Common myeloid progenitor, CD34-positive (primary cell): ENCODE measurements at places on chromosomes 4 and X.

GRCh38 chr4:153427363-153428071 lies 38.6 kb upstream of the TMEM131L start:
- DNase-seq: no peak

DNA sequence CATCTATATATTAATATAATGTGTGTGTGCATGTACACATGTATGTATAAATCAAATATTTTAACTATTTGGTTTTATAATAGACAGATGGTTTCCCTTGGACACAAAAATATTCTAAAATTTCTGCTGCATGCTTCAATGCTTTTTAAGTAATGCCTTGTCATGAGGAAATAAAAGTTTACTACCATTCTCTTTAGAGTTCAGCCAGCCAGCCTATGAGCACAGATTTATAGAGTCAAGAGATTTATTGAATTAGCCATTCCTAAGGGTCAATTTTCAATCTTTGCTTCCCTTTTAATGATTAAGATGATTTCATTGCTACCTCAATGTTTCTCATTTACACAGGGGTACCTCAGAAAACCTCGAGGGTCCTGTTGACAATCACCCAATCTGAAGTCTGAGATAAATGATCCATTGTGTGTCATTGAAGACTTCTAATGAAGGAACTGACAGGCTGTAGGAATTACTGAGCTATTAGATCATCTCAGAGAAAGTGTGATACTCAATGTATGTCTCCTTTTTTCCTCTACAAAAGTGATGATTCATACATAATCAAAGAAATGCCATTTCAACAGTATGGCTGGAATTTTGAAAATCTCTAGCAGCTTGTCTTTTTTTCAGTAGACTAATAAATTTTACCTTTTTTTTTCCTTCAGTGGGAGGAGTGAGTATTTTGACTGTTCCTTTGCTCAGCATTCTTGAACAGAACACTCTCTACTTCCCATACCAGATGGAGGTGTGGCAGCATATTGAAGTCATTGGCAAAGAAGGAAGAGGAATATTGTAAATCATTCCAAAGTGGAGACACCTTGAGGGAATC lies 222.6 kb upstream of the PCDH18 start:
- DNase-seq: no peak

DNA sequence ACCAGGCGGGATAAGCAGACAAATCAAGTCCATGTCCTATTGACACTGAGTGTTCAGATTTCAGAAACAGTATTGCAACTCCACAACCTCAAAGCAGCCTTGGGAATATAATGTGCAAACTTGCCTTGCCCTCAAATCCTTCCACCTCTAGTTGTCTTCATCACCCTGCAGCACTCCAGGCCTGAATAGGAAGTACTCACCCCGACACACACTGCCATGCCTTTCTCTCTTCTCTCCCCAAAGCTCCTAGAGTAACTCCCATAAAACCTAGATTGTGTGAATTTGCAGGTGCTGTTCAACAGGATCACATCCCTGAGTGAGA lies 19.6 kb downstream of the ACSL1 start:
- no peak for DNase-seq

- no peak for DNase-seq
Observed at GRCh38 chrX:132940727-132941327, 17.6 kb downstream of the HS6ST2 start.

DNA sequence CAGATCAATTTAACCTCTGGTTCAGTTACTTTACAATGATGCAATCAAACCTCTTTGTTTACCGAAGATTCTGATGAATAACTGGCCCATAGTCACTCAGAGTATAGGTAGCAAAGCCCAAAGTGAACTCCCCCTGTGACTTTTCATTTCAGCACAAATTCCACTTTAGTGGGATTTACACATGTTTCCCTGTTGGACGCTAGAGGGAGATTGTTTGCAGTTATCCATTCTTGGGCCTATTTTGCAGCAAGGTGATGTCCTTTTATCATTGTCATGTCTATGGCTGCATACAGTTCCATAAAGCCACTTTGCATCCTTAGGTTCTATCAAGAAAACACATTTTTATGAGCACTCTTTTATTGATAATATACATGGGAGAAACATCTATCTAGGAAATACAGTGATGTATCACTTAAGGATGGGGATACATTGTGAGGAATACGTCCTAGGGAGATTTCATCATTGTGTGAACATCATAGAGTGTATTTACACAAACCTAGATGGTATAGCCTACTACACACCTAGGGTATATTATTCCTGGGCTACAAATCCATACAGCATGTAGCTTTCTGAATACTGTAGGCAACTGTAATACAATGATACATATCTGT lies 14.5 kb upstream of the DKK2 start:
- no peak for DNase-seq

DNA sequence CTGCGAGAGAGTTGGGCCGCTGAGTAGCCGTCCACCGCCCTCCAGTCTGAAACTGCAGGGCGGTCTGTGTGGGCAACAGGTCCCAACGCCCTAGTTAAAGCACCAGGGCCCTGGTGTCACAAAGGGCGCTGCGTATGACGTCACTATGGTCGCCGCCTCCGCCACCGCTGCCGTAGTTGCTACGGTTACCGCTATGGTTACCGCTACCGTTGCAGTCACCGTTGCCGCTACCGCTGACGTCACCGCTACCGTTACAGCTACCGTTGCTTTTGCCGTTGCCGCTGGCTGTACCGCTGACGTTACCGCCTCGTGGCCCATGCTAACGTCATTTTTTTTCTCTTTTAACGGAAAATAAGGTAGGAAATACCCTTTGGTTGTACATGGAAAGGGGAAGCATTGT lies at the start of gene PPP1R2C:
Gene PPP1R2C (minus strand): TSS at position 68 of the 400 bp plus-strand sequence. CDS start 84 bp downstream, outside the sequence.
- DNase-seq: peak; percentile 13

DNA sequence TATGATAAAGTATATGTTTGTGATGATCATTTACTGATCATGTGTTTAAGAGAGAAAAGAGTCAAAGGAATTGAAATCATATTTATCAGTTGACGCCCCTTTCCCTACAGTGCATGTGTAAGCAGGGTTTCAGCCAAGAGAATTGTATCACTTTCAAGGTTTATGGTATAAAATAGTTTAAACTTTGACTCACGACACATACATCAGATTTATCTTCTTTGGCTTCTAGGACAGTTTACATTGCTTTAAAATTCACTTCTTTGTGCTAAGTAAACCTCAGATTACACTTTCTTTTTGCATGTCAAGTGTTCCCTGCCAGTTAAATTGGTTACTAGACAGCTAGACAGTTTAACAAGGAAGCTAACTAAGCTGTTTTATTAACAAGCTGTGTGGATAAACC lies 86.3 kb upstream of the MYOZ2 start:
- no peak for DNase-seq

GRCh38 chr4:81030061-81030980 lies at the start of gene BMP3:
Gene BMP3 (plus strand): TSS chr4:81030708. CDS start chr4:81031285, 577 bp downstream.
- DNase-seq: peak; percentile 29

GRCh38 chr4:112677519-112678091 lies 40.7 kb downstream of the LARP7 start:
- DNase-seq: no peak

GRCh38 chr4:38821739-38822138 lies 17.1 kb upstream of the TLR1 start:
- no peak for DNase-seq

GRCh38 chr4:171851295-171851694 lies 38.1 kb downstream of the GALNTL6 start:
- DNase-seq: no peak

- no peak for DNase-seq
Observed at GRCh38 chr4:7771541-7772507, 167.8 kb downstream of the AFAP1 start.

DNA sequence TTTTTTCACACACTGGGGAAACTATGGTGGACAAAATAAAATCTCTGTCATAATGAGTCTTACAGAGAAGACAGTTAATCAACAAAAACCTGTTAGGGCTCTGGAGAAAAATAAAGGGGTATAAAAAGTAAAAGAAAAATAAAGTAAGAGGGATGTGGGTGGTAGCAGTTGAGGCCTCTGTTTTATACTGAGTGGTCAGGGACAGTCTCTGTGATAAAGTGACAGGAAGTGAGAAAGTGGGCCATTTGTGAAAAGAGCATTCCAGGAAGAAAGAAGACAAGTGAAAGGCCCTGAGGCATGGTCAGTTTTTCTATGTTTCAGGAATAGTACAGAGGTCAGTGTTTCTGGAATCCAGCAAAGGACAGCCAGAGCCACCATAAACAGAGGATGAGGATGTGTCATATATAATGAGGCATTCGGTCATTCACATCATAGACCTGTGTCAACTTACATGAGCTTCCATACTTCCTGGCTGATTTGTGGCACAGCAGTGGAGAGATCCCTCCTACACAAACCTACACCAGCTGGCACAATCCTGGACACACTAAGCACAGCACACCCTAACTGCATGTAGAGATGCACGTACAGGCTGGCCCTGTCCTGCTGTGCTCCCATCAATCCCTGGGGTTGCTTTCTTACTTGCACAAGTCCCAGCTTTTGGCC lies 64.4 kb upstream of the NAP1L5 start:
- DNase-seq: no peak

DNA sequence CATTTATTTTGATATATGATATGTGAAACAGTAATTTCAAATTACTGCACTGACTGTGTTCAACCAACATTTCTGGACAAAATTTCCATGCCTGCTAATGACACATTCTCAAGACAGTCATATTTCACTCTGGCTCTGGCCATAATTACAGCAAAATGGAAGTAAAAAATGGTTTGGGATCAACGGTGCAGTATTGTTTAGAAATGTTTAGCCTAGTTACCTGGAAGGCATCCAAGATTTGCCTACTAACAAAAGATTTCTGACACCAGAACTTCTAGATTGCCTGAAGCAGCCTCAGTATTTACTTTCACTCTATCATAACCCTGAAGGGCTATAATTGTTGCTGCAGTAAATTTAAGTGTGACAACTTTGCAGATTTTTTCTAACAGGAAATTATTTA lies 416.3 kb downstream of the PCDH10 start:
- DNase-seq: no peak

GRCh38 chr4:184768296-184768695 lies 34.4 kb upstream of the CENPU start:
- no peak for DNase-seq

GRCh38 chrX:31860686-31861085 lies 788.8 kb upstream of the FTHL17 start:
- DNase-seq: no peak

DNA sequence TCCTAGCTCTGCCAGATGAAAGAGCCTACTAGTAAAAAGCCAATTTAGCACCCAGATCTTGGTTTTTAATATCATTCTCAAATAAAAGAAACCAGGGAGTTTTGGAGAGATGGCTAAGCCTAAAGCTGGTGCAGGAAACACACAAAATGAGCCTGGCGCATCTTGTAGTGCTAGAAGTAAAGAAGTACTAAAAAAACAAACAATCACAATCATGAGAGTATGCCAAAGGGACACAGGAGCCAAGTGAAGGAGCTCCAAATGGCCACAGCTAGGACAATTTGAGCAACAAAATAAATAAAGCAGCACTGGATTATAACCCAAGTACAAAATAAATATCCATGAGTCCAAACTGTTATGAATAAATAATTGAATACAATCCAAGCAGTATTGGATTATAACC lies 37.8 kb upstream of the HCCS start:
- DNase-seq: no peak

DNA sequence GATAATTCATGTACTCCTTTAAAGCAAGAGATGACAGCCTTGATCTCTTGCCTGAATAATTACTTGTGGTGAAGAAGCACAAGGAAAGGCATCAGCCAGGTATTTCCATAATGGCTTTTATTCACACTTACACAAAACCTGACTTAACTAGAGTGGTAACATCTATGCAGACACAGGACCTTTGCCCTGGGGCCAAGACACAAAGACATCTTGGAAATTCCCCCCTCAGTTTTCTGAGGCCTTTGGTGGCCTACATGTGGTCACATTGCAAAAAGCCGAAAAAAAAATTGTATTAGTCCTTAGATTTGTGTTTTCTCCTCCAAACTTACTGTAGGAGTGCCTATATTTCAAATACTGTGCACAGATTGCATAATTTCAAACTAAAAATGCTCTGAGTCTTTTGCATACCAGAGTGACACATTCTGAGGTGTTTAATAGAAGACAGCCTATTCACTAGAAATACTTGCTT lies 172.4 kb downstream of the PDGFC start:
- DNase-seq: no peak

DNA sequence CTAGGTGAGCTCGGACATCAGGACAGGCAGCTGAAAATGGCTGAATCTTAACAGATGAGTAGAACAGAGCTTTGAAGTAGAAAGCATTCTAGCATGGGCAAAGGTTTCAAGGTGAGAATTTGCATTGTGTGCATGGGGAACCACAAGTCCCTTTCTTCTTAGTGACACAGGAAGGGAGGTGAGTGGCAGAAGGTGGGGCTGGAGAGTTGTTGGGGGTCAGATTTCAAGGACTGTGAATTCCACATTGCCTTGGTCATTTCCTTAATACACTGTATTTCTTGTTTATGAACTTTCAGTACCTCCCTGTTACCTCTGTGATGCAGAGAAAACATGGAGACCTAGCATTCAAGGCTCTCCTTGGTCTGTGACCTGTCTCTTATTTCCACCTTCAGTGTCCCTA lies 4.1 kb downstream of the APEX2 start:
- DNase-seq: no peak

- no peak for DNase-seq
Observed at GRCh38 chr4:145843148-145843547, 95.5 kb downstream of the ZNF827 start.

DNA sequence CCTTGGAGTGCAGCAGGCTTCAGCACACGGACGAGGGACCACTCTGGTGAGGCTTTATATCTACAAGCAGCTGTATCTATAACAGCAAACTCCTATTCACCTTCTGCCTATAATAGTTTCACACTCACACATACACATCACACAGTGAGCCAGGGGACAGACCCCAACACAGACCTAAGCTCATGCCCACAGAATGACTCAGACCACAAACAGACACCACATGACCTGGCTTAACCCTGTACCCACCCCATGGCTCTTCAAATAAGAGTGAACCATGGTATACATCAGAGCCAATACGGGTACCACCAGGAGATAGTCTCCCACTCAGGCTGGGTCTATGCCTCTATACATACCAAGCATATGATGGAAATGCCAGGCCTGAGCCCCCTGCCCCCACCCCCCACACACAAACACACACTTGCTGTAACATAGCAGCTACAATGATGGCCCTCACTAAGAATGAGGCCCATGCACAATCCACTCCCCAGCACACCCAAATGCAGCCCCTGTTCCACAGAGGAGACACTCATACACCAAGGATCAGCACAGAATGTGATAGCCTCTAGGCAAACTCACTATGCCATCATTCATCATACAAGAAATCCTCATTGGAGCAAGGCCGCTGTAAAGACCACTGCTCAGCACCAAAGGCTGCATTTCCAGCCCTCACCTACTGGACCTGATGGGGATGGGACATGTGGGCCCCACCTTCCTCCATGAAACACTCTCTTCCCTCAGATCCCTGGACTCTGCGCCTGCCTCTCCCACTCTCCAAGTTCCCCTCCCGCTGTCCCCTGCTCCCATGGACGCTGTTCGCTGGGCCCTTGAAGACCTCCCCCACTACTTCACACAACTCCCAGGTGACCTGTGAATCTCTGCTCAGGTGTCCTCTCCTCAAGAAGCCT lies 62.1 kb upstream of the XIAP start:
- peak; percentile 25 for DNase-seq
